ENCODE measurements at places on chromosomes 11 and 22. TPM values are rescaled to one million over a fixed set of nuclear protein-coding genes. Genes with fewer than 3 reads are reported as not detected.

- DNase-seq = no peak
- no peaks in the 10 kb centered on the region for H3K36me3 ChIP-seq
- H3K27ac ChIP-seq = no peak overlapping the region
Measured at GRCh38 chr22:19569276-19569640, 45.0 kb upstream of the CLDN5 start.

- DNase-seq = peak; percentile 93
- peak overlapping the region; percentile 70 for H3K27ac ChIP-seq
- H3K4me1 ChIP-seq = peaks cover 7% of the 10 kb centered on the region
- no peaks in the 10 kb centered on the region for H3K27me3 ChIP-seq
Measured at GRCh38 chr11:9565822-9566560, 7.5 kb upstream of the WEE1 start.

GRCh38 chr11:8317159-8317558 is 53.5 kb upstream of the LMO1 start:
- no peak overlapping the region for H3K27ac ChIP-seq
- no peak overlapping the region for H3K4me3 ChIP-seq
- H3K36me3 ChIP-seq = no peaks in the 10 kb centered on the region
- no peak for DNase-seq

DNA sequence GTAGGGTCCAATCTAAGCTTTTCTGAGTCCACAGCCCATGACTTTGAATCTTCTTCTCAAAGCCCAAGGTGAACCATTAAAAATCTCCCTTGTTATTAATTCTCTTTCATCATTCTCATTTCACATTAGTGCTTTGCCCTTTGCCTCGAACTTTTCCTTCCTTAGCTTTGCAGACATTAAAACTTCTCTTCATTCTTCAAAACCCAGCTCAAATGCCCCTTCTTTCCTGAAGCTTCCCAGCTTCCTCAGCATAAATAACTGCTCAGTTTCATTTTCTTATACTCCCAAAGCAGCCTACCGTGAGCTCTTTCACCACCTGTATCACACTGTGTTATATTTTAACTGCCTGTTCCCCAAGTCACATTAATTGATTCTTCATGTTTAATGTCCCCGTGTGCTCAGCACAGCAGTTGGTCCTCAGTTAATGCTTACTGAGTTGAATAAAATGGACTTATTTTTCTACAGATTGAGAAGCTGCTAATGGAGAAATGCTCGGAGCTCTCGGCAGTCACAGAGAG is 62.0 kb downstream of the INSC start:
- no peaks in the 10 kb centered on the region for H3K36me3 ChIP-seq
- no peak for DNase-seq
- no peak overlapping the region for H3K4me3 ChIP-seq

GRCh38 chr22:43478621-43479300 is 66.9 kb downstream of the MPPED1 start:
- no peaks in the 10 kb centered on the region for H3K27me3 ChIP-seq
- no peak overlapping the region for H3K4me3 ChIP-seq
- no peaks in the 10 kb centered on the region for H3K36me3 ChIP-seq
- H3K27ac ChIP-seq = no peak overlapping the region

NECTIN1 gene
- polyA plus RNA-seq = 2.7 TPM
